ENCODE measurements at places on chromosomes 7 and 10.

DNA sequence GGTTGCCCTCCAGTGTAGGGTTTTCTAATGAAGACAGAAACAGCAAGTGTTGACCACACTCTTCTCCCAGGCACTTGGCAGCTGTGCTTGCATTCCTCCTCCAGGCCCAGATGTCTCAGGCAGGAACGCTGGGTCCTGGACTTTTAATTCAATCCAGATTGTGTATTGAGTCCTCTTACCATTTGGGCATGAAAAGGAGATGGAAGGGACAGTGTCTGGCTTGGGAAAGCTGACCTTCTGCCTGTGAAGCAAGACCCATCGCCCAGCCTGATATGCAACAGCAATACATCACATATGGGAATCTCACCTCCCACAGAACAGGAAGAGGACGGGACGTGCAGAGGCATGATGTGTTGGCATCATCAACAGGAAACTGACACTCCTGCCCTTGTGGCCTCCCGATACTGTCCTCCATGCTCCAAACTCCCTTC, 174.4 kb upstream of the LYZL2 start:
- no peak for DNase-seq

DNA sequence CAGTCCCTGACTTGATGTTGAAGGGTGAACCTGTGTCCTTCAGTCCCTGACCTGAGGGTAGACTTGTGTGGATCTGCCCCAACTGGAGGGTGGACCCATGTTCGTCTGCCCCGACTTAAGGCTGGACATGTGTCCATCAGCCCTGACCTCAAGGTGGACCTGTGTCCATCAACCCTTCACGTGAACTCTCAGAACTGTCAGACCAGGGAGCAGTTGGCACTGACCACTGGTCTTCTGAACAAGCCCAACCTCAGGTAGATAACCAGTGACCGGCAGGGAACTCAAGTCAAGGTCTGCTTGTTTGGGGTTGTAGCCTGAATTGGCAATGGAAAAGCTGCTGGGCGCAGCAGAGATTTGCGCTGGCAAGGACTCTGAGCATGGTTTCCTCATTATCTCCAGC, 96.5 kb downstream of the ADCY1 start:
- no peak for DNase-seq

DNA sequence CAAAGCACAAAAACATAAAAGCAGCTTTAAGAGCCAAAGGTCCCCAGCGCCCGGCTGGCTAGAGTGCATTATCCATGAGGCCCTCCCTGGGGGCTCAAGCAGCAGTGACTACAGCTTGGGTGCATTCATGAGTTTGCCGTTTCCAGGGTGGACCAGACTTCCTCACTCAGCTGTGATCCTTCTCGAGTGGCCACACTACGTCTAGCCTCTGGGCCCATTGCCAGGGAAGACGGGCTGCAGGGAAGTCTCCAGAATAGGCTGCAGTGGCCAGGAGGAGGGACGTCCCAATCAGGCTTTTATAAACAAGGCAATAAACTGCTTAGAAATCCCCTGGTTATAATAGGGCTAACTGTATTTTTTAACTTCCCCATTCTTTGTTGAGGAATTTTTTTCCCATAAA, 89.4 kb upstream of the C1QL3 start:
- DNase-seq = no peak

DNA sequence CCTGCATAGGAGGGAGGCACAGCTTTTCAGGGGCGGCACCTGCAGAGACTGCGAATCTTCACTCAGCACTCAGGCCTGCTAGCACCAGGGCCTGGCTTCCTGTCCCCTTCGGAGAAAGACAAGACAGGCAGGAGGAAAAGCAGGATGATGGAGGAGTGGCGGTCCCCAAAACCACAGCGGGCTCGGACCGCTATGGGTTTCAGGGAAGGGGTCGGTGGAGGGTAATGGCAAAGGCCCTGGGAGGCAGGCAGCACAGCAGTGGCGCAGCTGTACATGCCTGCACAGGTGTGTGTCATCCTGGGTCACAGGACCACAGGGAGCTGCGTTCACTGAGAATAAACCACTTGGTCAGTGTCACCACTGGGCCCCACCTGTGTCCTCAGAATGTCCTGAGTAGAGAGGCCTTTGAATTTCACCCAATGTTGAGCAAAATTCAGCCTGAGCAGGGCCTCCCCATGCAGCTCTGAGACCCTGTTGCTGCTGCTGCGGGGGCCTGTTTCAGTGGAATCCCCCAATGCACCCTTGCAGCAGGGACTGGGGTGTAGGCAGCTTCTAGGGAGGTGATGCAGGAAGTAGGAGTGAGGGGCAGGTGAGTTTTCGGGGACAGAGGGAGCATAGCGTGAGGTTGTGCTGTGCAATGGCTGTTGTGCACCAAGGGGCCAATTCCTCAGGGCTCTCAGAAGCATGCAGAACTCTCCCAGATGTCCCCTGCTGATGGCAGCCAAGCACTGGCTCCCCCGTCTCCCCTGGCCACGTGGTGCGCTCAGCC, 90.6 kb upstream of the PPP2R2D start:
- DNase-seq = no peak

All from AML-193 (cell line).